GM13976 (cell line): ENCODE measurements at places on chromosomes 3 and 15.

DNA sequence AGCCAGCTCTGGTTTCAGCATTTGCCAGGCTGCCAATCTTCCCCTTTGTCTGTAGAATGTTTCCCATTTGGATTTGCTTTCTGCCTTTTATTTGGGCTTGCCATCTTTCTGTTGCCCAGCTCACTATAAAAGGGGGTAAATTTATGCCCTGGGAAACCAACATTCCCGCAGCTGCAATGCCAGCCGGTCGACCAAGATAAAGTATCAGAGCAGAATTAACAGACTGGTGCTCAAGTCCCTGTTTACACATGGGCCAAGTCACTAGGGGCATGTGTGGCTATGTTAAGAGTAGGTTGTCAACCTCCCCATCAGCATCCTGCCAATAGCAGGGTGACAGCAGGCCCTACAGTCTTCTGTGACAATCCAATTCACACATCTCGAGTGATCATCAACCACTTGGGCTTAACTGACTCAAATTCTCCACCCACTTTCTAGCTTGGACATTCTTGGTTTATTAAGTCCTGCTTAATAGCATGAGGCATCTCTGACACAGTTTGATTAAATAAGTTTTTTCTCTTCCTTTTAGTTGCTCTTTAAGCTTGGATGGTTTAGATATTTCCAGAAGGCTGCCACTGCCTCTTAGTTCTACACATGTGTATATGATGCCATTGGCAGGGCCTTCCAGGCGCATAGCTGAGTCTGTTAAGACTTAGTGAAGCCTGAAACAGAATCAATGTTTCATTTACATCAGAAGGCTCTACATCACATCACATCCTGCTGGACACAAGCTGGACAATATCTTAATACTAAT is 24.1 kb upstream of the VEPH1 start:
- no peak for DNase-seq

GRCh38 chr3:158094235-158095110 is 11.7 kb downstream of the SHOX2 start:
- DNase-seq, result peak; percentile 80

DNA sequence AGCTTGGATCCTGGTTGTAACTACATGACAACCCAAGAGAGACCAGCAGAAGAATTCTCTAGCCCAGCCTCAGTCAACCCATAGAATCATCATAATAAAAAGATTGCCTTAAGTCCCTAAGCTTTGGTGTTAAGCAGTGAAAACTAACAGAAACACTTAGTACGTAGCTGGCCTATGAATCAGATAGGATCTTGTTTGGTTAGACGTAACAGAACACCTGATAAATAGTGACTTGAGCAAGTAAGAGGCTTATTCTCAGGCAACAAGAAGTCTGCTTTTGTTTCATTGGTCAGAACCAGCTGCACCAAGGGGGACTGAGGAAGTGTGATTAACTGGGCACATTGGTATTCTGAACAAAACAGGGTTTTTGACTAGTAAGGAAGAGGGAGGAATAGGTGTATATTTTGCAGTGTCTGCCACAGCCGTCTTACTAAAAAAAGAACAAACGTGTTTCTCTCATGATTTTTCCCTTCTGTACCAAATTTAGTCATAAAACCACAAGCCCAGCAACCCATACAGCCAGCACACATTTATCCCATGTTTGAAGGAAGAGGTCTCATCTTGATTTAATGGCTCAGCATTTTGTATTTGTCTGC is 53.3 kb upstream of the GLCE start:
- no peak for DNase-seq

GRCh38 chr15:63894662-63894949 is 60.9 kb upstream of the HERC1 start:
- no peak for DNase-seq
